ENCODE measurements at places on chromosomes 3 and 15.

GRCh38 chr15:58311556-58311955 lies 120.2 kb upstream of the LIPC start:
- no peak for DNase-seq

DNA sequence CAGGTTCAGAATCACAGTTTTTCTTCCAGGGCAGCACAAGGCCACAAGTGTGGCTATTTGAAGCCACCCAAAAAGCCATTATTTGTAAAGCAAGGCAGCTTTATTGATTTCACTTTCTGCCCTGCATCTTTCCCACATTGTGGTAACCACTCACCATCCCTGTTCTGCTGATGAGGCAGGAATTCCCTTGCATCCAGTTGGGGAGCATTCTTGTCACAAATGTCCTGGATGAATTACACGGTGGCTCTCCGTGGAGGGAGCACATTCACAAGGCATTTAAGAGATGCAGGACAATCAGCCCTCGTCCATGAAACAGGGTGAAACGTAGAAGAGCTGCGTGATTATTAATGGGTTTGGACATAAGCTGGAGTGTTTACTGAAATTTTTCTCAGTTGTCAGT lies 111.2 kb downstream of the APBA2 start:
- DNase-seq, result no peak

GRCh38 chr15:63531586-63531985 lies 27.2 kb downstream of the USP3 start:
- DNase-seq, result no peak

DNA sequence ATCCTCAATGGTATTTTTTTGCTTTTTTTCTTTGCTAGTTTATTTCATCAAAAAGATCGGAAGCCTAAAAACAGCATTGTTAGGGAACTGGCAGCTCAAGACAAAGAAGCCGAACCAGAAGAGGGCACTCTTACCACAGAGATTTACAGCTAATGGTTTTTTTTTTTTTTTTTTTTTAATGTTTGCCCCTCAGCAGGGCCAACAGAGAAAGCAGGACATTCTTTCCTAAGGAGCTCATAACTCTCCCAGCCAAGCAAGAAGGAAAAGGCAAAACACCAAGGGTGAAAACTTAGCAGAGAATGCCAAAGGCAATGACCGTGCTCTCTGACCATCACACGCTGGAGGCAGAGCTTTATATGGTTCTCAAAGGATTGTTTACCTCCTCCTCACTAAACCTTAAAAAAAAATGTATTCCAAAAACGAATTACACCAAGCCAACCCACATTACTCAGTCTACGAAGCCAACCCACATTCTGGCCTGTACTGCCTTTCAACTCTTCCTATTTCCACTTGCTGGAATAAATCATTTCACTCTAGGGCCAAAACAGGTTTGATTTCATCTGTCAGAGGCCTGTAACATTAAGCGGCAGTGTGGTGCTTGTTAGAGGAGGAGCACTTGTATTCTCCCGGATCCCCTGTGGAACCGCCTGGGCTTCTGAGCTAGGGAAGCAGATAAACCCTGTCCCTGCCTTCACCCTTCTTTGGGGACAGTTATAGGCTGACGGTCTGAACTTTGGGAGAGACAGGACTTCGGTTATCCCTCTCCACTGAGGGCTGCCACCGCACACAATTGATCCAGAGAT lies 35.6 kb upstream of the GYG1 start:
- peak; percentile 82 for DNase-seq

DNA sequence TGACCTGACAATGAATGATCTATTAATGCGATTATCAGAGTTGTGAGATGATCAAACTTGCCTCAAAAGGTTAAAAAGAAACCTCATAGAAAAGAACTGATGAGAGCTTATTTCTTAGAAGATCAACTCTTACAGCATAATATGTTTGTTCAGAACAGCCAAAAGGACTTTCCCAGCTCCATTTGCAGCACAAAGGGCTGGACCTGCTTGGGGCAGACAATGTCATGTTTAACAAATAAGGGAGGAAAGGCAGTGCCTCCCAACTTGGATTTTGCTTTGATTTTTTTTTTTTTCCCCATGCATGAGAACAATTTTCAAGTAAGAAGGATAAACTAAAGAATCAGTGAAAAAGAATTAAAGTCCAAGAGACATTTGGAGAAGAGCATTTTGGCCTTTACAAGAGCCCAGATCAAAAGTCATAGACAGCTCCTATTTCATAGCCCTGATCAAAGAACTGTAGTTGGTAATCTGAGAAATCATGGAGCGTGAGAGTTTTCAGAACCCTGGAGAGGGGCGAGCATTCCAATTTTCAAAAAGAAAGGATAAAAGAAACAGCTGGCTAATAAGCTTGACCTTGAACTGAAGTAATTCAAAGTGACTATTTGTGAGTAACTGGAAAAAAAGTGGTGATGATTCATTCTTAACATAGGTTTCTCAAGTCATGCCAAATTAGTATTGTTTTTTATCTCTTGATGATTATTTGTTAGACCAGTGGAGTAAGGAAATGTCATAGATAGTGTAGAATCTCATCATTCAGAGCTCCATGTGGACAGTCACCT lies 136.0 kb upstream of the CFAP20DC start:
- peak; percentile 7 for DNase-seq
